Stimulated activated CD8-positive, alpha-beta memory T cell treated with anti-CD3 and anti-CD28 coated beads, Interleukin-7, amount 100 ng/mL, for 48 hours (primary cell): ENCODE measurements at places on chromosomes 2 and 18.

- no peak for DNase-seq
Observed at GRCh38 chr18:12779456-12779855, 76.6 kb downstream of the PSMG2 start.

GRCh38 chr2:171086352-171087290, 74.1 kb downstream of the TLK1 start:
- DNase-seq = no peak

GRCh38 chr2:50401772-50402653, 629.9 kb downstream of the NRXN1 start:
- DNase-seq = no peak

DNA sequence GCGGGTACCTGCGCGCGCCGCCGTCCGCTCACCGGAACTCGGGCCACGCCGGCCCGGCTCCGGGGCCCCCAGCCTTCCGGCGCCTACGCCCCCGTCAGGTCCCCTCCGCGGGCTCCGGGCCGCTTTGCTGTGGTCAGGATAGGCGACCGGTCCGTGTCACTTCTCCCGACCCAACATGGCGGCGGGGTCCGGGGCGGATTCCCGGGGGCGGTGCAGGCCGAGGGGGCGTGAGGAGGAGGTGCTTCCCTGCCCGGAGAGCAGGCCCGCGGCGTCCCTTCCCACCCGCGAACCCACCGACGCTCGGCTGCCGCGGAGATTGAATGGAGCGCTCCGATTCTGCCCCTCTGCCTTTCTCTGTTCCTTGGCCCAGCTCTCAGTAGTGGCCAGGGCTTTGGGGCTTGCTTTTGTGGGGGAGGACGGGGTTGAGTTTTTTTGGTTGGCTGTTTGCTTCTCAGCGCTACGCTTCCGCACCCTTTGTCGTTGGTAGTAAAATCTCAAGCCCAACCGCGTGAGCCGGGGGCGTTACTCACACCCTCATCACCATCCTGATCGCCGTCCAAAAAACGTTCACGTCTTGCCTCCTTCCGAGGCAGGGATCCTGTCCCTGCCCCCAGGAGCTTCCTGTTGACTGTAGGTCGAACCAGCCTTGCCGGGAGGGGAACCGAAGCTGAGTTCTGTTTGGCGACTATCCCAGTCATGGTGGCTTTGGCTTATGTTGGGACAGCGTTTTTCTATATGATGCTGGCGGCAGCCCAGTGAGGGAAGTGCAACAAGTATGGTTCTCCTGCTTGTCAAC, 532 bp upstream of the YES1 start:
- peak; percentile 77 for DNase-seq

DNA sequence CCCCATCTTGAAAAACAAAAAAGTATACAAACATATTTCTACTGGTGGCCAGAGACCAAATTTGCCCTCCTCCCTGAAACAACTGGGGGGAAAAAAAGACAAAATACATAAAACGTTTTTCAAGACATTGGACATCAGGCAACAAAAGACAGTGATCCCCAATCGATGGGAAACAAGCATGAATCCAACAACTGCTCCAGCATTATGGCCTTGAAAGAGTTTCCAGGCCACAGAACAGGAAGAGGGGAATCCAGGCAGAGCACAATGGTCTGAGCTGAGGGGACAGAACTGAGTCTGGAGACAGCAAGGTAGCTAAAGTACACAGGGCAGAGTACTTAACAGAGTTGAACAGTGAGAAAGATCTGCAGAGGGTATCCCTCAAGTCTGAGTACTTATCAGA, 4.4 kb downstream of the CCDC88A start:
- DNase-seq = no peak

DNA sequence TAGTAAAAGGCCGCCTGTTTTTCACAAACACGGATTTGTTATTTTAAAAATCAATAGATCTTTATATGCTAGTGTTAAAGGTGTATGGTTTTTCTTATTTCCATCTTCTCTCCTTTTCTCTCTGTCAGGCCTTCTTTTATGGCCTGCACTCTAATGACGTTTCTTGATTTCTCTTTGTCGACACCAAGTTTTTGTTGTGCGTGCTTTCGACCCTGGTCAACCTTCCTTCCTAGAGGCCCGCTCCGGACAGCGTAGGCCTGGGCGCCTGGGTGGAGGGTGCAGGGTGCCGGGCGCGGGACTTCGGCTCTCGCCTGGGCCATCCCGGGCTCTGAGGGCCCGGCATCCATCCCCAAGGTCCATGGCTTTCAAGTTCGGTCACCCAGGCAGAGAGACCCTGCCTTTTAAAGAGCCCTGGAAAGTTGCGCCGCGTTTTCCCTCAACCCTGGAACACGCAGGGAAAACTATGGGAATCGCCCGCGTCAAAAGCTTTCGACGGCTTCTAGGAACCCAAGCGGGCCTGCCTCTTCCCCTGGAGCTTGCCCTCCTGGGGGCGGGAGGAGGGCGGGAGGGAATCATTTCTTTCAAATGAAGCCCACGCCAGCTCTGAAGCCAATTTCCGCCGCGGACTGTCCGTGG, 4.1 kb upstream of the SATB2 start:
- DNase-seq = no peak

GRCh38 chr2:10309286-10309685, 6.6 kb downstream of the HPCAL1 start:
- no peak for DNase-seq

DNA sequence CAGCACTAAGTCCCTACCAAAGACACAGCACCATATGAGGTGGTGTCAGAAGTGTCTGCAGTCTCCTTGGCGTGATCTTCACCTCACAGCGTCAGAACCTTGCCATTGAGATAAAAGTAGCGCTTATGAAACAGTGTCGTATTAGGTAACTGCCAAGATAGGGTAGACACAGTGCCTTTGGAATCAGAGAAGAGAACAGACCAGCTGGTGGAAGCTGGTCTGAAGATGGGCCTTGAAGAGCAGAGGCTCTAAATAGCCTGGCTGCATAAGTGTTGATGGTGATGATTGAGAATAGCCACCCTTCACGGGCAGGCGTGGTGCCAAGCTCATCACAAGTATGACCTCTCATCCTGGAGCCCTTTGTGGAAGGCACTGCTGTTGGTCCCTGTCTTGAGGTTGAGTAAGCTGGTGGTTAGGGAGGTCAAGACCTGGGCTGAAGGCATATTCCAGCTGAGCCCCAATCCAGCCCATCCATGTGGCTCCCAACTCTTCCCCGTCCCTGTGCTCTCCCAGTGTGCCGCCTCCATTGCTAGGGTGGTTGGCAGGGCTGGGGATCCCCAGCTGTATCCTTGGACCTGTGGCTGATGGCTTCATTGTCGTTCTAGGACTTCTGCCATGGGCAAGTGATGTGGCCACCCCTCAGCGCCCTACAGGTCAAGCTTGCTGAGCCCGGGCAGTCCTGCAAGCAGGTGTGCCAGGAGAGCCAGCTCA, 187.4 kb downstream of the MGAT5 start:
- DNase-seq = no peak

DNA sequence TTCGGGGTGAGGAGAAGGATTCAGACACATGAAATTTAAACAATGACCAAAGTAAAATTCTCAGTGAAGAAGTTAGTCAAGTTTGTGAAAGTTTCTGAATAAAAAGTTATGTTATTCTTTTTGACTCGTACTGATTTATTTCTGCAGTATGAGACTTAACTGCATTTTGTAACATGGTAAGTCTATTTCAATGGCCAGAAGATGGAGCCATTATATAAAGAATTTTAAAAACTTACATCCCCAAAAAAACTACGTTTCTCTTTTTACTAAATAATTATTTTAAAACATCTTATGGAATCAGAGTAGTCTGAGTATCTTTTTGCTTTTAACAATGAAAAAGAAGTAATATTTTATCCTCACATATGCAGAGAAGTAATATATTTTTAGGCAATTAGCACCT, 51.4 kb upstream of the SCN1A start:
- DNase-seq = no peak

GRCh38 chr2:240672701-240673190, 9.9 kb downstream of the AQP12B start:
- no peak for DNase-seq

DNA sequence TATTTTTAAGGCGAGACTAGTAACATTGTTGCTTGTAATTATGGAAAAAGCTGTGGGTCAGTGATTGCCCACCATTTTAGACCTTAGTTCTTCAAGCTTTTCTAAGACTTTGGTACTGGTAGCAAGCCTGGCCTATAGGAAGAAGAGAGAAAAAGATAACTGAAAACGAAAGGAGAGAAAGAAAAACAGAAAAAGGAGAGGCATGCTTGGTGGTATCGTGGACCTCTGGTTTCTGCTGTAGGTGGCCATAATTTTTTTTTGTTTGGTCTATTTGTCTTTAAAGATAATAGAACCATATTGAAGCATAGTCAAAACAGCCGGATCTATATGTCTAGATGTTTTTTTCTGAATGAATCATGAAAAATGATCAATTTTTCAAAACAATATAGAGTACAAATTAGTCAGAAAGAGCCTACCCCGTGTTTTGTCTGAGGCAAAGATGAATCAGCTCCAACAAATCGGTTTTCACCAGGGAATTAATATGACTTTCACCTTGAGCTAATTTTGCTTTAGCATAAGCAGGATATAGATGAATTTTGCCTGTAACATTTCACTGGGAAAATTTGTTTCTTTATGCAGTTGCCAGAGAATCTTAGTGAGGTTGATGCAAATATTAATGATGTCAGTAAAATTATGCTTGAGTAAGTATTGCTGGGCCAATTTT, 45.7 kb downstream of the CCDC85A start:
- no peak for DNase-seq

- no peak for DNase-seq
Observed at GRCh38 chr18:7116001-7116730, 1.4 kb downstream of the LAMA1 start.

GRCh38 chr18:63438181-63438580, 15.9 kb upstream of the VPS4B start:
- no peak for DNase-seq

- no peak for DNase-seq
Observed at GRCh38 chr2:15169326-15170069, 391.6 kb downstream of the NBAS start.

- no peak for DNase-seq
Observed at GRCh38 chr18:48419277-48420022, 10.3 kb upstream of the ZBTB7C start.

DNA sequence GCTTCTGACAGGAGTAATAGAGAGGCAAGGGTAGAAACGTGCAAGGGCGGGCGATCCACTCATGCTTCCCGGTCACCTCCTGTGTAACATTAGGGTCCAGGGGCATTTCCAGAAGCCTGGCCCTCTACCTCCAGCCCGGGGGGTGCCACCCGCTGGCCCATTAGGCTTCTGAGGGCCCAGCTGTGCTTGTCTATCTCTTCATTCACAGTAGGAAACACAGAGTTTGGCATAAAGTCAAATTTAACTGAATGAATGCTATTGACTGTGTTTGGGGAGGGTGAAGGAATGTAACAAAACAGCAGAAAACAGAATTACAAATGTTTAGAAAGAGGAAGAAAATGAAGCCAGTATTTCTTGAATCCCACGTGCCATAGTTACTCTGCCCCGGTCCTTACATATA, 112.4 kb upstream of the SLC66A3 start:
- DNase-seq = no peak

DNA sequence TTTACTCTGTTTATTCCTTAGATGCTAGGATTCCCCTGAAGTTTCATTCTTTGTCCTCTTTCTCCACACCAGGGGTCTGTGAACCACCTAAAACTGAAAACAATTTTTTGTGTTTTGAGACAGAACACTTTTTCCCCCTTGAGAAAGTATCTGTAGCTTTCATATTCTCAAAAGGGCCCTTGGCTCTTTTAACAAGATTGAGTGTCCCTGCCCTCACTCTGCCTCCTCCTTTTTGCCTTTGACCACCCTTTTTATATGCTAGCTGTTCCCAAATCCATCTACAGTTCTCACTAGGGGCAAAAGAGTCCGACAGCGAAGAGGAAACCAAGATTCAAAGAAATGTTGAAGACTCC, 883 bp upstream of the EHBP1 start:
- no peak for DNase-seq

- DNase-seq = no peak
Observed at GRCh38 chr2:193240752-193241151, 1046.0 kb upstream of the TMEFF2 start.

GRCh38 chr2:228777855-228778355, 493.2 kb downstream of the PID1 start:
- DNase-seq = no peak

- DNase-seq = no peak
Observed at GRCh38 chr2:166060191-166060590, 67.6 kb downstream of the SCN1A start.

DNA sequence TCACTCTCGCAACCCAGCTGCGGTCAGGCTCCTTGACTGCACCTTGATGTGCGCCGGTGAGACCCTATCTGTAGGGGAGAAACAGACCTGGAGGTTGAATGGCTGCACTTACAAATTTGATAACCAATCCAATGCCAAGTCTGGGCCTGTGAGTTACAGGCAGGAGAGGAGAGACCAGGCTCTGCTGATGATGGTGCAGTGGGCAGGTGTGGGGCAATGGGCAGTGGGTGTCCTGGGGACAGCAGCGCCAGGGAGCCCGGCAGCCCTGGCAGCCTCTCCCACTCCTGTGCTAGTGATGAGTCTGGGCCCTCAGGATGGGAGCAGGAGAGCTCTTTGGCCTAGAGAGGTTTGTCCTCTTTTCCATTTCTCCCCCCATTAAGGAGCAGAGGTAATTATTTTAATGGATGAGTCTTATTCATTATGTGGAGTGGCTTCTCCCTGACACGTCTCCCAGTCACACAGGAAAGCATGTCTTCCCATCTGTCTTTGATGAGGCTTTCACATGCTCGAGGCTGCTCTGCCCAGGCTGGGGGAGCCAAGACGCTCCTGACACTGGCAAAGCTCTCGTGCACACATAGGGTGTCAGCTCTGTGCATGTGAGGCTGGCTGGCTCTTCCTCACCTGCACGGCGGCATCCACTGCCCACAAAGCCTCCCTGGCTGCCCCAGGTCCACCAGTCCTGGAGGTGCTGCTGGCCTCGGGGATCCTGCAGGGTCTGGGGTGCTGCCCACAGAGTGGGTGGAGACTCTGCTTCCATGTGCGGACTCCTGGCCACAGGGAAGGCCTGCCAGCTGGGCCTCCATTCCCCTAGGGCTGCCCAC, 10.0 kb upstream of the ALLC start:
- no peak for DNase-seq

DNA sequence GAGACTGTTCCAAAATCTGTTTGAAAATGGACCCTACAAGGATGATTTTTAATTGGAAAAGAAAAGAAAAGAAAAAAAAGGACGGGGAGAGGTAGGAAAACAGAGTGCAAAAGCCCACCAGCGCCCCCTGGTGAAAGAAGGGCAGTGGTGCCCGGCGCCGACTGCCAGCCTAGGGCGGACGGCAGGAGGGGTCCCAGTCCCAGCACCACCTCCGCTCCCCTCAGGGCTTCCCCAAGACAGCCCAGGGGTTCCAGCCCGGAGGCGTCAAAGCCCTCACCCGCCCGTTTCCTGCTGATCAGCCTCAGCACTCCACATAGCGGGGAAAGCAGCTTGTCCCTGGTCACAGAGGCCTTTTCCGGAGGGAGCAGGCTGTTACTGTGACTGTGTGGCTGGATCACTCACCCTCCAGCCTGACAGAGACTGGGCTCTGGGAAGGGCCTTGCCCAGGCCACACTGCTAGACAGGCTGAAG, 213.9 kb downstream of the TFCP2L1 start:
- DNase-seq = no peak

GRCh38 chr18:44586782-44587524, 93.7 kb upstream of the SETBP1 start:
- DNase-seq = no peak

GRCh38 chr2:237901932-237902850, 42.8 kb downstream of the RAMP1 start:
- DNase-seq = no peak
